ENCODE measurements at places on chromosomes 6 and 20.

DNA sequence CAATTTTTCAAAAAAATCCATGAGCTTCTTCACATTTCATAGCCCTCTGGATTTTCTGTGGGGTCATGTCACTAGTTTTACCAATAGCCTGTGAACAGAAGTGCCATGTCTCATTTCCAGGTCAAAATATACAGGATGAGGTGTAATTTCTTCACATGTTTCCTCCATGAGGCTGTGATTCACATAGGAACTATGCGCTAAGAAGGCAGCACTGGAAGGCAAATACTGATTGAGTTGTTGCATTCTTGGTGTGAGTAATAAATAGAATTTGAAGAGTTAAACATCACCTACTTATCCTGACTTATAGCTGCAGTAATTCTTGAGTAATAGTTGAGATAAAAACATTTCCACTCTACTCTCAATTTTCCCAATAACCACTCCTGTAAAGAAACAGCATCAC is 442.3 kb downstream of the HAO1 start:
- no peak for DNase-seq

- no peak for DNase-seq
Observed at GRCh38 chr6:154414021-154414813, 57.6 kb upstream of the IPCEF1 start.

DNA sequence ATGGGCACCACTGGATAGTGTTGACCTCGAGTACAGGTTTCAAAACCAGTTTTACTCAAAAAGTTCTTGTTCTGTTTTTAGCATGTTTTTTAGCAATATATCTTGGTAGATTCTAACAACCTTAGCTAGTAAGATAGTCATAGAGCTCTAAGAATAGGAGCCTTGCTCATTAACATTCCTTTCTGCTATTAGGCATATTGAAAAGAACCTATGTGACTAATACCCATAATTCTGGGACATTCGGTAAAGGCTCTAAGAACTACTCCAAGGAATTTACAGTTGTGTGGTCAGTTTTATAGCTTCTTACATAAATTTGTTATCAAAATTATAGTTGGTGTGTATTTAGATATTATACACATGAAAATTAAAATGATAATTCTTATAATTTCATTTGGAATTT is 11.6 kb downstream of the SLC9A8 start:
- DNase-seq: no peak

- no peak for DNase-seq
Observed at GRCh38 chr6:16413399-16413798, 175.0 kb downstream of the GMPR start.

- DNase-seq: no peak
Observed at GRCh38 chr6:2658788-2659187, 91.9 kb downstream of the MYLK4 start.

GRCh38 chr6:43817192-43817591 is 47.2 kb downstream of the VEGFA start:
- no peak for DNase-seq

DNA sequence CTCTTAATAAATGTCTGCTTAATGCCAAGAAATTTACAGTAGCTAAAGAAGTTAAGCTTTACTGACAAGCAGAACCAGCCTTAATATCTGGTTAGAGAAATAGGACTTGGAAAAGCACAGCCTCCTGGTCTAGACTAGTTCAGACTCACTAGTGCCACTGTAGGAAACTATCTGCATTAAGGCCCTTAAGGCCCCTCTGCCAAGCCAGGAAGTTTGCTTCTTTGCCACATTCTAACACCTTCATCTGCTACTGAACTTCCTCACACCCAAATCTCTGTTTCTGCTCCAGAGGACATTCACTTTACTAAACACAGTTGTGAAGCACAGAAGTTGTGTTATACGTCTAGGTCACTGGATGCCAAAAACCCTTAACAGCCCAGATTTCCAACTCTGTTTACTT is 302.8 kb downstream of the BTBD9 start:
- no peak for DNase-seq

DNA sequence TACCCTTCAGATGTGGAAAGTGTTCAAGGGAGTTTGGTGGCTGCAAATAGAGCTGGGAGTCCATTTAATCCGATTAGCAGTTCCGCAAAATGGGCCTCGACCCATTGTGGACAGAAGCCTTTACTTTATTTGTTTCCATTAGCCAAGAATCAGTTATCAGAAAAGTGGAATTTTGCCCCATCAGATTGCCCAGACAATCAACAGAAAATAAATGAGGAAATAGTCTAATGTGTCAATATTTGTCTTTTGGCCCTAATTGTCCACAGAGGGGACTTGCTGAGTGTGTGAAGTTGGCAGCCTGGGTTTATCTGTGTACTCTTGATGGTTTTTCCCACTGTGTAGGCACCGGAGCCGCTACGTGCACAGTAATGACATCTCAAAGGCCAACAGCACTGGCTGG is 134.3 kb downstream of the LINC00237 start:
- no peak for DNase-seq

- DNase-seq: no peak
Observed at GRCh38 chr20:40606237-40606636, 82.8 kb downstream of the MAFB start.

DNA sequence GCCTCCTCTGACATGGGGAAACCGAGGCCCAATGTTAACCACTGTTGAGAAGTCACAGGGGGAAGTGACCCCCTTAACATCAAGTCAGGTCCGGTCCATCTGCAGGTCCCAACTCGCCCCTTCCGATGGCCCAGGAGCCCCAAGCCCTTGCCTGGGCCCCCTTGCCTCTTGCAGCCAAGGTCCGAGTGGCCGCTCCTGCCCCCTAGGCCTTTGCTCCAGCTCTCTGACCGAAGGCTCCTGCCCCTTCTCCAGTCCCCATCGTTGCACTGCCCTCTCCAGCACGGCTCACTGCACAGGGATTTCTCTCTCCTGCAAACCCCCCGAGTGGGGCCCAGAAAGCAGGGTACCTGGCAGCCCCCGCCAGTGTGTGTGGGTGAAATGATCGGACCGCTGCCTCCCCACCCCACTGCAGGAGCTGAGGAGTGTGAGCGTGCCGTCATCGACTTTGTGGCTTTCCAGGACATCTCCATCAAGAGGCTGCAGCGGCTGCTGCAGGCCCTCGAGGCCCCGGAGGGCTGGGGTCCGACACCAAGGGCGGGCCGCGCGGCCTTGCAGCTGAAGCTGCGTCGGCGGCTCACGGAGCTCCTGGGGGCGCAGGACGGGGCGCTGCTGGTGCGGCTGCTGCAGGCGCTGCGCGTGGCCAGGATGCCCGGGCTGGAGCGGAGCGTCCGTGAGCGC is 1.6 kb downstream of the TNFRSF6B start:
- no peak for DNase-seq

GRCh38 chr6:25473447-25473846 is 178.6 kb upstream of the SCGN start:
- no peak for DNase-seq

DNA sequence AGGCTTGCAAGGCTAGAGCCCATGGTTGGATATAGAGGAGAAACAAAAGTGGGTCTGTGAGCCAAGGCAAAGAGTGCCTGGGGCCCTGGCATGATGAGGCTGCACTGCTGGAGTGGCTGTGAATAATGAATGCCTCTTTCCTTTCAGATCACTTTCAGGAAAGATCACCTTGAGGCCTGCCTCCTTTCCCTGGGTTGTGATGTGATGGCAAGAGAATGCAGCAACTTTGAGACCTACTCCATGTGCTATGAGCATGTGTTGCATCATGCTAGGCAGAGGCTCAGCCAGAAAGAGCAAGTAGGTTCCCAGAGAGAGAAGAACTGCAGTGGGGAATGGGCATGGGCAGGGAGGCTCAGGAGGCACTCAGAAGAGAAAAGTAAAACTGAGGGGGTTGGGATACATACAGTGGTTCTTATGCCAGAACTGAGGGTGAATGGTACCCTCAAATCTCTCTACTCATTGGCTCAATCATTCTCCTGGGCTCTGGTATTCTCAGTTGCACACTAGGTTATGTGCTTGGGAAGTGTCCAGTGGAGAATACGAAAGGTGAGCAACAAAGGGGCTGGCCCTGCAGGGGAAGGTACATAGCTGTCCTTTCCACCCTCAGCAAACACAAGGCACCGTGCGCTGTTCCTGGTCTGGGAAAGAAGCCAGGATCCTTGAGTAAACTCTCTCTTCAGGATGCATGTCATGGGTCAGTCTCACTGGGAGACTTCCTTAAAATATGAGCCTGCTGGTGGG is 45.9 kb downstream of the CD164 start:
- no peak for DNase-seq

DNA sequence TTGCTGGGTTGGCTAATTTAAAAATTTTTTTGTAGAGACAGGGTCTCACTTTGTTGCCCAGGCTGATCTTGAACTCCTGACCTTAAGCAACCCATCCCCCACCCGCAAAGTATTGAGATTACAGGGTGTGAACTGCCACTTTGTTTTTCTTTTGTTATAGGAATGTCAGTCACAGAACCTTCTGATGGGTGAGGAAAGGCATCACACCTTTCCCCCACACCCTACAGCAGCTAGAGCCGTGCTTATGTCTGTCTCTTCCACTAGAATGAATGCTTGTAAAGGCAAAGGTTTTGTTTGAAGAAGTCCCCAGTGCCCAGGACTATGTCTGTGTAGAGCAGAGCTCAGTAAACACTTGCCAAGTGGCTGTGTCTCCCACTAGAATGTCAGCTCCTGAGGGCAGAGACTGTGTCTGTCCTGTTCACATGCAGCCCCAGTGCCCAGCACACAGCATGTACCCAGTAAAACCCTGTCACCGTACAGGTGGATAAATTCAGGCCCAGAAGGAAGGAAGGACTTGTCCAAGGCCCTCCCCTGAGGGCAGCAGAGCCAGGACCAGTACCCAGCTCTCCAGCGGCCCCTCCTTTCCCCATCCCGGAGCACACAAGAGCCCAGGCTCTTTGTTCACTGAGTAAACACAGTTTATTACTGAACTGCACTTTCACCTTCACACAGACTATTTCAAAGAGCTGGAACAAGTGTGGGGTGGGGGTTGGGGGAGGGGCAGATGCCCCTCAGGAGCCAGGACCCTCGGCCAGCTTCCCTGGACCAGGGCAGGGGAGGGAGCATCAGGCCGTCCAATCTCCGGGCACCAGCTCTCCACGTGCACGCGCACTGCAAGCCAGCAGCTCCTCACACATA is 26.4 kb downstream of the COX4I2 start:
- no peak for DNase-seq

- DNase-seq: no peak
Observed at GRCh38 chr6:37528541-37528940, 28.8 kb upstream of the CCDC167 start.

DNA sequence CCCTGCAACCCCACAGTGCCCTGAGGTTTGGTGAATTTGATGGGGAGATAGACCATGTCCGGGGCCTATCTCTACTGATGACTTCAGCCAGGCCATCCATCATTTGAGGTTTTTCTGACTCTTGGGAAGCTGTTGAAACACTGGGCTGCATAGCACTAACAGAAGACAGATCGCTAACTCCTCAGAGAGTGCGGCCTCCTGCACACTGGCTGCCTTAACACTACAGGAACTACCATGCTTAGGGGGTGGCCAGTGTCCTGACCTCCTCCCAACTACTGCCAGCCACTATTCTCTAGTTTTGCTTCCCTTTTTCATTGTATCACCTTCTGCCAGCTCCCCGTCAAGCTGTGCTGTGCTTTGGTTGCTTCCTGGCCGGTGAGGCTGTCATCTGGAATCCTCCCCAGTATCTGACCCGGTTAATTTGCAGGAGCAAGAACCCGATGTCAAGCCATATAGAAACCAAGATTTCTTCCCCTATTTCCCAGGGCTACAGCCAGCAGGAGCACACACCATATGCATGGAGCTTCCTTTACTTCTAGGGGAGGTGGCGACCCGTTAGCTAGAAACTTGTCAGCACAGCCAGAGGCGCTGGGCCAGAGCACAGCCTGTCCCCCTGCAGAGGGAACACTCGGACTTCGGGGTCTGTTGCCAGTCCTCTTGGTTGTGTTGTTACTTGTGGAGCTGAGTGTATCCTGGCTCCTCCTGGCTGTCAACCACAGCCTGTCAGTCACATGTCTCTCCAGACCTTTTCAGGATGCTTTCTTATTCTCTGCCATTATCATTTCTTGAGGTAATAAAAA is 57.3 kb upstream of the TRAF3IP2 start:
- no peak for DNase-seq

DNA sequence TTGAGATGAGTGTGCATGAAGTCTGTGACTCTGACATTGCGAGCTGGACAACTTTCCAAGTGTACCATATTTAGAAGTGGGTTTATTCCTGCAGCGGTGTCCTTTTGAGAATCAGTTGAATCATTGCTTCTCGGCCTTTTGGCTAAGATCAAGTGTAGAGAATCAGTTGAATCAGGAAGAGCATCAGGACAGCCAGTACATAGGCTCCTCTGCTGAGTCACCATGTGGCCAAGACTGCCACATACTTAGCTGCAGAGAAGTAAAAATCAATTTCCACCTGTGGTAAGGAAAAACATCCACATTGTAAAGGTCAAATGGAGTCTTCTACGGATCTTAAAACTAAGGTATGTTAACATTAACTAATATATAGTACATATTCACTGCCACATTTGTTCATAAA is 428.4 kb upstream of the MARCKS start:
- no peak for DNase-seq

GRCh38 chr20:4805663-4806449 is 84.1 kb downstream of the PRND start:
- no peak for DNase-seq

DNA sequence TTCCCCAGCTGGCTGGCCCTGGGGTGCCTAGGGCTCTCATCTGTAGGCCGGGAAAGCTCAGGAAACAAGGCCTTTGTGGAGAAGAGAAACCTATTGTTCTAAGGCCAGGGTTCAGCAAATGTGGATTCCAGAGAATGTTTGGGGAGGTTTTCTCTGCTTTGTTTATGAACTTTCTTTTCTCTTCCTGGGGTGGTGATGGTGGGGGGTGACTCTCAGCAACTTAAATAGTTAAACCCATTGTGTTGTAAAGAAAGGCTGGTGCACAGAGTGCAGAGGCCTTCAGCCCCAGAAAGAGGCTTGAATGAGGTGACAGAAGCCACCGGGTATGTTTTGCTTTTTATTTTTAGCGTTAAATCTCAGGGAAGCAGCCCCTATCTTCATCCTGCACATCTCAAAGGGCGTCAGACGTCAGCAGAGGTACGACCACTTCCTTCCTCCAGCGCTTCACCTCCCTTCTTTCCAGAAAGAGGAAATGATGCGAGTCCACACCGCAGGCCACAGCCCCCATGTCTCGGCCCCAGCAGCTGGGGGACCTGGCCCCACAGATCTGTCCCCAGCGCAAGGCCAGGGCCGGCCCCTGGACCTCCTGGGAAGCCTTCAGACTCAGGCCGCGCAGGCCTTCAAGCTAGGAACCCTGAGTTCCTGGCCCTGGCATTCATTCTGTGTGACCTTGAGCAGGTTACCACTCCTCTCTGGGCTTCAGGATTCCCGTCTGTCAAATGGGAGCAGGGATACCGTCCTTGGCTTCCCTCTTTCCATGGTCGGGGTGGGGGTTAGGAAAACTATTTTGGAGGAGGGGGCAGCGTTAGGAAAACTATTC is 605 bp upstream of the PPP1R16B start:
- peak; percentile 64 for DNase-seq

- no peak for DNase-seq
Observed at GRCh38 chr20:16761305-16761829, 13.2 kb downstream of the OTOR start.

- no peak for DNase-seq
Observed at GRCh38 chr6:56604186-56604585, 38.5 kb downstream of the DST start.
